Adipocyte (in vitro differentiated cells): ENCODE measurements at places on chromosomes 3 and 15.

DNA sequence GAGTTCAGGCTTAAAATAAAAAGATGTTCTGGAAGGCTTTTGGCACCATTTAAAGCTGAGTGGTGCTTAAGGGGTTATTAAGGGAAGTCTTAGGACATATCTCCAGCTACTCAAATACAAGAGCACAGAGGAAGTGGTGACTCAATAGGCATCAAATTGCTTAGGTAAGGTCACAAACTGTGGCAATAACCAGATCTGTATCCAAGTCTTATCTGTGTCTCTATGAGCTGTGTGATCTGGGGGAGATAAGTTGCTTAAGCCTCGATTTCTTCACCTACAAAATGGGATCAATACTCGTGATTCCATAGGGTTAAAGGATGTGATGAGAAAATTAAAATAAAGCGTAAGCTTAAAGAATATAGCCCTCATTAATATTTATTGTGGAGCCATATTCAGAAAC is 7.6 kb downstream of the HDC start:
- DNase-seq = peak; percentile 29

GRCh38 chr15:58724466-58724865 is 25.0 kb downstream of the ADAM10 start:
- DNase-seq = peak; percentile 53

GRCh38 chr3:169871129-169871886 is 1.6 kb upstream of the LRRC31 start:
- DNase-seq = no peak

GRCh38 chr3:111610189-111610588 is 15.0 kb upstream of the ZBED2 start:
- DNase-seq = no peak

DNA sequence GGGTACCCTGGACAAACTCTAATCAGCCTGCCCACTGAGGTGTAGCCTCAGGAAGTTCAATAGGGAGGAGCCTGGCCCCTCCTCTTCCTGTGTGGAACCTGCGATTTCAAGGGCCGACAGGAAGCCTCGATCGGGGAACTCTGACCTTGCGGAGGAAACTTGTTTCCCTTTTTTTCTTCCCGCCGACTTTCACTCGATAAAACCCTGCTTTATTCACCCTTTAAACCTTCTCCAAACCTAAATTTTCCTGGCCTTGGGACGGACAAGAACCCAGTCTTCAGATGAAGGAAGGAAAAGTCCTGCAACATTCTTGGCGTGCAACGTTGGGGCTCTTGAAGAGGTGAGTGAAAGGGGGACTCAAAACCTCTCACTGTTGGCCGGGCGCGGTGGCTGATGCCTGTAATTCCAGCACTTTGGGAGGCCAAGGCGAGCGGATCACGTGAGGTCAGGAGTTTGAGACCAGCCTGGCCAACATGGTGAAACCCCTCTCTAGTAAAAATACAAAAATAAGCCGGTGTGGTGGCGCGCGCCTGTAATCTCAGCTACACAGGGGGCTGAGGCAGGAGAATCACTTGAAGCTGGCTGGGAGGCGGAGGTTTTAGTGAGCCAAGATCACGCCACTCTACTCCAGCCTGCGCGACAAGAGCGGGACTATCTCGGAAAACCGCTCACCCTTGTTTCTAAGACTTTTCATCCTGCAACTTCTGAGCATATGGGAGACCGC is 208.2 kb downstream of the ZNF385D start:
- DNase-seq = no peak

DNA sequence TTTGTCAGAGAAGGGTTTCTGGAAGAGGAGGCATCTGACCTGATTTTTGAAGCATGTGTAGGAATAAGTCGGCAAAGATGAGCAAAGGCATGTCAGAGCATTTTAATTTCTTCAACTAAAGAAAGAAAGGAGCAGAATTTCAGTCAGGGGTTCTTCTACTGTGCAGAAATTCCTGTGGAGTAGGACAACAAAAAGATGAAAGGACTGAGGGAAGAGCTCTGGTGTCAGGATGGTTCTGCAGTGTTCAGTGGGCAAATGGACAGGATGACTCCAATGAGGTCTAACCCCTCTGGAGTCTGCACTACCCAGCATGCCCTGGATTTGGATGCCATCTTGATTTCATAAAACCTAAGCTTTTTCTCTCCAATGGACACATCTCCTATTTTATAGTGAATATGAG is 47.7 kb upstream of the SIAH2 start:
- DNase-seq = no peak

DNA sequence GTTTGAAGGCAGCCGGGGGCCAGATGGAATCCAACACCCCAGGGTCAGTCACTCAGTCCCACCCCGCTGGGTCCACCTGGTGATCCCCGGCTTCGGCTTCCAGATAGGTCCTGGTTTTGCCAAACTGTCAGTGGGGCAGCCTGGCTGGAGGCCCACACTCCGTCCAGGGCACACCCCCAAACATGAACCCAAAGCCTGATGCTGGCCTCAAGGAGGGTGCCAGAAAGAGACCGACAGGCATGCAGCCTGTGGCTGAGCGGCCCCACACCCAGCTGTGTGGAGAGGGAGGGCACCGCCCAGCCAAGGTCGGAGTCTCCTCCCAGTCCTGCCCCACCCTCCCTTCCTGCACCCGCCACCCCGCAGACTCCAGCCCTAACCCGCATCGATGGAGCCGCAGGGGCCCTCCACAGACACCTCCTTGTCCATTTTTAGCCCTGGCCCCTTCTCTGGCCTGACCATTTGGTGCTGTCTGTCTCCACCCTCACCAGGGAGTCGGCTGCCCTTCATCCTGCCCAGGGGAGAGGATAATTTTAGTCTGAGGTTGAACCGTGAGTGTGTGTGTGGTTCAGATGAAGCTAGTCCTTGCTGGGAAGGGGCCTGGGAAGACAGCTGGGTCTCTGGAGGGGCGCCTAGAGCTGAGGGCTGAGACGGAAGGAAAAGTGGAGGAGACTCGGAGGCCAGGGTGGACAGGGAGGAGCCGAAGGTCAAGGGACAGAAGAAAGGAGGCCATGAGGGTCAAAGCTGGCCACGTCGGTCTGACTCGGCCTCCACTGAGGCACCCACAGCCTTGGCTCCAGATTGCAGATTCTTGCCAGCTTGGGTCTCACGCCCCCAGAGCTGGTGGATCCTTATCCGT is 23.1 kb downstream of the TNK2 start:
- no peak for DNase-seq

- no peak for DNase-seq
These were observed 94.8 kb downstream of the CACNA1D start for GRCh38 chr3:53589201-53589600.

GRCh38 chr3:46922871-46923558 is 45.5 kb downstream of the PTH1R start:
- DNase-seq = no peak

GRCh38 chr3:134775831-134776230 is 19.2 kb upstream of the EPHB1 start:
- no peak for DNase-seq

GRCh38 chr3:70963431-70964275 is 619.9 kb downstream of the FOXP1 start:
- DNase-seq = no peak

- no peak for DNase-seq
These were observed 4.4 kb downstream of the SPG11 start for GRCh38 chr15:44659056-44659455.

DNA sequence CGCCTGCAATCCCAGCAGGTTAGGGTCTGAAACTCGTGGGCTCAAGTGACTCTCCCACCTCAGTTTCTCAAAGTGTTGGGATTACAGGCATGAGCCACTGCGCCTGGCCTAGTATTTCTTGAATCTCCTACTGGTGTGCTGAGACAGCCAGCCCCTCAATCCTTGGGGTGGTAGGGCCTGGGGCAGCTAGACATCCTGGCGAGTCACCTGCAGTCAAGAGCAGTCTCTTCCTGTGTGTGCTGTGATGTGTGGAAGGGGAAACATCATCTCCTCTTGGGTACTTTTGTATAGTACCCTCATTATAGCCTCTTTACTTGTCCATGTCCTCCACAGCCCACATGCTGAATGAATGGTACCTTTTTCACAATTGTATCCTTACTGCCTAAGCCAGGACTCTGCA is 4.9 kb upstream of the HEXA start:
- no peak for DNase-seq

DNA sequence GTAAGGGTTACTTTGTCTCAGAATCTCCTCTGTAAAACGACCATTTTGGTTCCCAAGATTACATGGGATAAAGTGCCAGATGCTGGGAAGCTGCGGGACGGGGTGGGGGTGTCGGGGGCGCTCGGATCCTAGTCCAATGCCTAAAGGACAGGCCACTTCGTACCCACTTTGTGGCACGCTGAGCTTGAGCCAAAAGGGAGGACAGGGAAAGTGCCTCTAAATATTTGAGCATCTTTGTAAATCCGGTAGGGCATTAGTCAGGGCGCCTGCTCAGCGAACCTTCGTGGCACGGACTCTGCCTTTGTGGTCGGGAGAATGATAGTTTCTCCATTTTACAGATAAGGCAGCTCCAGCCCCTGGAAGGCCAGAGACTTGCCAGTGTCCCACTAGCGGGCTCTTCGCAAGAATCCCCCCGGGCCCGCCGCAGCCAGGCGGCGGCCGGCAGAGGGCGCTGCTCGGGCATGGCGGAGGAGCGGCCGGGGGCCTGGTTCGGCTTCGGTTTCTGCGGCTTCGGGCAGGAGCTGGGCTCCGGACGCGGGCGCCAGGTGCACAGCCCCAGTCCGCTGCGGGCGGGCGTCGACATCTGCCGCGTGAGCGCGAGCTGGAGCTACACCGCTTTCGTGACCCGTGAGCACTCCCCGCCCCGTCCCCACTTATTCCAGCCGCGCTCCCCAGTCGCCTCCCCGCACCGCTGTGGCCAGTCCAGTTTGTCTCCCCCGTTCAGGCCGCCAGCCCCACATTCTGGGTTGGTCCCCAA is 1.8 kb downstream of the RCCD1 start:
- DNase-seq = peak; percentile 91

GRCh38 chr3:65945480-65945879 is 93.2 kb downstream of the MAGI1 start:
- DNase-seq = no peak

GRCh38 chr3:178676077-178676476 is 139.8 kb downstream of the KCNMB2 start:
- no peak for DNase-seq

DNA sequence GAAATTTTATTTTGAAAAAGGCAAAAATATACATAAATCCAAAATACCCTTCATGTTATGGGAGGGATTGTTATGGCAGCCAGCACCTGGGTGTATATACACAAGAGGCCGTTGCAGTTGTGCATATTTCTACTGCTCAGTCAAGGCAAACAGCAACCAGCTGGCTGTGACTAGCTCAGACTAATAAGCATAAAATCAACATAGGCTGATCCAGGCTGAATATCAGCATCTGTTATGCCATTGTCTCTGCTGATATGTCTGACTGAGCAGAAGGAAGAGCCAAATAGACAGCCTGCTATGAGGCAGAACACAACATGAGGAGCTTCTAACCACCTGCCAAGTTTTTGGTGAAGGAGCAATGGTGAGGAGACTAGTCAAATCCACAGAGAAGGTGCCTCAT is 457.5 kb upstream of the ALCAM start:
- DNase-seq = peak; percentile 75

DNA sequence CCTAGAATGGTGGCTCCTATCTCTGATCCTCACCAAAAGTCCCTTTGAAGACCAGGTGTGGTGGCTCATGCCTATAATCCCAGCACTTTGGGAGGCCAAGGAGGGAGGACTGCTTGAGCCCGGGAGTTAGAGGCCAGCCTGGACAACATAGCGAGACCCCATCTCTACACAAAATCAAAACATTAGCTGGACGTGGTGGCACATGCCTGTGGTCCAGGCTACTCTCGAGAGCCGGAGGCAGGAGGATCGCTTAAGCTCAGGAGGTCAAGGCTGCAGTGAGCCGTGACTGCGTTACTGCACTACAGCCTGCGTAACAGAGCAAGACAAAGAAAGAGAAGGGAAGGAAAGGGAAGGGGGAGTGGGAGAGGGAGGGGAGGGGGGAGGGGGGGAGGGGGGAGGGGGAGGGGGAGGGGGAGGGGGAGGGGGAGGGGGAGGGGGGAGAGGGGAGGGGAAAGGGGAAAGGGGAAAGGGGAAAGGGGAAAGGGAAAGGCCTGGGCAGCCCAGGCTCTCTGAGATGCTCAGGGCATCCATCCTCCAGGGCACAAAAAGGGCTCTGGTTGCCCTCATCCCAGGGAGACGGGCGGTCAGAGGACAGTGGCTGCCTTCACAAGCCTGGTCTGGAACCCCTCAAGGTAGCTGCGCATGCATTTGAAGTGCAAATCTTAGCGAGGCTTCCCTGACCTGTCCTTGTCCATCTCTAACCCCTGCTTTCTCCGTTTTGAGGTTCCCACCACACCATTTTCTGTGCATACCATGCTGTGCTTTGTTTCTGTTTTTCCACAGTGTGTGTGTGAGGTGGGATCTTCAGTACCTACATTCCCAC is 76.1 kb downstream of the LDHAL6B start:
- DNase-seq = no peak

DNA sequence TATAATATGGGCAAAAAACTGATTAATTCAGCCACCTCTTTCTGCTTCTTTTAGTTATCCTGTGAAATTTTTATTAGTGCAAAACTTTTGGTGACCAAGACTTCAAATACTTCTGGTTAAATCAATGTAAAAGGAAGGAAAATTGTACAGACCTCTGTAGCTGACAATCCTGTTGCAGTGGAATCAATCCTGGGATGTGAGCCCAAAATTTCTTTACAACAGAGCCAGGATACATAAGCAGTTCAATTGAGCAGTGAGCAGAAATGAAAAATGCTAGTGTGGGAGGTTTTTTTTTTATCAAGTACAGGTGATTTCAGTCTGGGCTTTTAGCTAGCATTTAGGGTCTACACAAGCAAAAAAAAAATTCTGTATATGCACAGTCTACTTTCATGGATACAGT is 398.0 kb downstream of the OTOL1 start:
- DNase-seq = no peak
